Stimulated activated CD8-positive, alpha-beta memory T cell treated with anti-CD3 and anti-CD28 coated beads, Interleukin-7, amount 100 ng/mL, for 1 hour (primary cell): ENCODE measurements at places on chromosomes 11 and 22.

- DNase-seq, result no peak
Observed at GRCh38 chr22:19645905-19646304, 68.4 kb upstream of the SEPTIN5 start.

GRCh38 chr11:20238712-20239111, 78.4 kb upstream of the DBX1 start:
- DNase-seq, result no peak

DNA sequence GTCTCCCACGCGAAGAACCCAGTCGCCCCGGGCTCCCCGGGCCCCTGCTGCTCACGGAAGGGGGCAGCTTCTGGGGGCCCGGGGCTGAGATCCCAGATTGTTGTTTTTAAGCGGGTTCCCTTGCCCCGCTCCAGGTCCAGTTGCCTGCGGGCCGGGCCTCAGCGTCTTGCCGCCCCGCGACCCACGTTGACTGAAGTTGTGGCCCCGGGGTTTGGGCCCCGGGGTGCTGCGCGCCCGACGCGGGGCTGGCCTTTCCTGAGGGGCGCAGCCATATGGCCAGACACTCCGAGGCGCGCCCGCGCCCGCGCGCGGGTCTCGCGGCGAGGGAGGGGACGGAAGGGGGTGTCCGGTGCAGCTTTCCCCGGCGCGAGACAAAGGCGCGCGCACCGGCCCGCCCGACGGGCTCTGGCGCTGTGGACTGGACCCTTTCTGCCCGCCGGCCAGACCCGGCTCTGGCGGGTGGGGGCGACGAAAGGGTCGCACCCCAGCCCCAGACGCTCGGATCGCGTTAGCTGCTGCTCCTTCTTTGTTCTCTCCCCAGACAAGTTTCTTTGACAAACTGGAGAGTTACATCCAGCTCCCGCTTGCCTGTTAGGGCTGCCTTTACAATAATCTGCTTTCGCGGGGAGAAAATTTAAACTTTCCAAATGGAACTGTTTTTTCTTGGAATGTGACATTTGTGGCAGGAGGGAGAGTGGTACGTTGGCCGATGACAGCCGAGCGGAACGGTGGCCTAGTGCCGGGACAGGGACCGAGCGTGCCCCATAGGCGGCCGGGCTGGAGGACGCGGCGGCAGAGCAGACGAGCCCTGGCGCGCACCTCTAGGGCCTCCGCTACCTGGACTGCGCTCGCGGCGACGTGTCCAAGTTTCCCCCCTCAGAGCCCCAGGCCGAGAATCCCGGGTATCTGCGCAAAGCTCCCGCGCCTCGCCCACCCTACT, 716 bp downstream of the AMOTL1 start:
- DNase-seq, result no peak

- peak; percentile 48 for DNase-seq
Observed at GRCh38 chr11:65927904-65928397, 8.7 kb downstream of the DRAP1 start.

GRCh38 chr11:2375964-2376551, 1.1 kb upstream of the CD81 start:
- DNase-seq, result no peak

DNA sequence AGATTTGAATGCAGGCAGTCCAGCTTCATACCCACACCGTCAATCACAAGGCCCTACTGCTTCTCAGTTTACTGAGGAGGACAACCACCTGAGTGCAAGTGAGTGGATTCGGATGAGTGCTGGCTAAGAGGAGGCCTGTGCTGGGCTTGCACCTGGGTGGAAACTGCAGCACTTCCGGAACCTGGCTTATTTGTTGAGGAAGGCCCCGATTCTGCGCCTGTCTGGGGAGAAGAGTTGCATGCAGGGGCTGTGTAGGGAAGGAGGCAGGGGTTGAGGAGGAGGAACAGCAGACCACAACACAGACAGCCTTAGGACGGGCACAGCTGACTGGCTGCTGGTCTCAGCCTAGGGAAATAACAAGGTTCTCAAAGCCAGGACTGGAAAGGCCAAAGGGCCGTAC, 20.8 kb downstream of the ABTB2 start:
- no peak for DNase-seq

DNA sequence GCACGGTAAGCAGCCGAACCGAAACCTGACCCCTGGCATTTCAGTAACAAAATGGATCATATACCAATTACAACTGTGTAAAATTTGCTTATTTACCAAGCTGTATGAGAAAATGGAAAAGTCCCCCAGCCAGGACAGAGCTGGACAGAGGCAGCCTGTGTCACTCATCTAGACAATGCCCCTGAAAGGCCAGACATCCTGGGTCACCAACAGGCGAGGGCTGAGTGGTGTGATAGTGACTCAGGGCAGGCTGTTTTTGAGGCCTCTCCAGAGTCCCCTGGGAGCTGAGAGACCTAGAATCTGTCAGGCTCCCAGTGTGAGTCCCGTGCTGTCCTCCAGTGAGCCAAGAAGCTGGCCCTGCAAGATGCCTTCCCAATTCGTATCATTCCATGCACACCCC, 680.4 kb downstream of the TBC1D22A start:
- DNase-seq, result no peak

DNA sequence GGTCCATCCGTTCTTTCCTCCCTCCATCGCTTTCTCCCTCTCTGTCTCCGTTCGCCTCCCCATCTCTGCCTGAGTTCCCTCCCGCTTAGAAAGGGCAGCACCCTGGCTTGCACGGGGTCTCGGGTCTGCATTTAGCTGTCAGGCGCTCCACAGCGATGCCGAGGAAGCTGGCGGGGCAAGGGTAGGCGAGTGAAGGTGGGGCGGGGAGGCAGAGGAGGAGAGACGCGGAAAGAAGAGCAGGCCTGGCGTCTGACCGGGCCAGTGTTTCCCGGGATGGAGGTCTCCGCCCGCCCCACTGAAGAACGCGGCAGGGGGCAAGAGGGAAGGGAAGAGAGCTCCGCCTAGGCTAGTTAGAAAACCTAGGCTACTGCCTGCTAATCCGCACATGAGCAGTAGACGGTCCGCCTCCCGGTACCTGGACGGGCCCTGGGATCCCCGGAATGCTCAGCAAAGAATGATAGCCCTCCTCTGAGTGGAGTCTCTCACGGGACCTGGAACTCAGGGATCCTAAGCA, 3922.5 kb upstream of the OR11H1 start:
- no peak for DNase-seq

DNA sequence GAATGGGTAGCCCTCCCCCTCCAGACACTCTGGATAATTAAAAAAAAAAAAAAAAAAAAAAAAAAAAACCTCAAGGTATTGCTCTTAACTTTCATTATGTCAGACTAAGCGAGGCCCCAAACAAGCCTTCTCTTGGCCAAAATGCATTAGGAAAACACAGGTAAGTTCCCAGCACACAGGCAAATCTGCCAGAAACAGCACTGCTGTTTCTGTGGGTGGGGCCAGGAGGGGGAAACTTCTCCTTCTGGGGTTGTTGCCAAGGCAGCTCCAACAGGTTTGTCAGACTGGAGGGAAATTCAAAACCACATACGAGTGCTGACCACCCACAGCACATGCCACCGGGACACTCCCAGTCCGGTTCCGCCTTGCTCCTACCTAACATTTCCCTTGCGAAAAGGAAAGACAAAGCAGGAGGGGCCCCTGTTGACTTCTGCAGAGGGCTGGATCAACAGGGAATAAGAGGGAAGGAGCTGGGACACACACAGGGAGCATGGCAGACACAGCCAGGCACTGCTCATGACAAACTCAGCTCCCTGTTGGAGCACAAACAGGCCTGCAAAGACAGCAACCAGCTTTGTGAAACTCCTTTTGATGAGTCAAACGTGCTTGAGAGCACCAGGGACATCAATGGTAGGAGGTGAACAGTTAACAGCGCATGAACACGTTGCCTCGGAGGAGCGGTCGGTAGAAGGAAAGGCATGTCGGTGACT, 55.0 kb downstream of the MYH9 start:
- no peak for DNase-seq

GRCh38 chr11:30016588-30017363, at the start of gene KCNA4:
Gene KCNA4, minus strand, starts transcription at chr11:30017030. Its CDS starts 4,352 bp downstream, at chr11:30012678.
- no peak for DNase-seq

GRCh38 chr11:69889400-69890318, 70.4 kb upstream of the FGF3 start:
- DNase-seq, result no peak

DNA sequence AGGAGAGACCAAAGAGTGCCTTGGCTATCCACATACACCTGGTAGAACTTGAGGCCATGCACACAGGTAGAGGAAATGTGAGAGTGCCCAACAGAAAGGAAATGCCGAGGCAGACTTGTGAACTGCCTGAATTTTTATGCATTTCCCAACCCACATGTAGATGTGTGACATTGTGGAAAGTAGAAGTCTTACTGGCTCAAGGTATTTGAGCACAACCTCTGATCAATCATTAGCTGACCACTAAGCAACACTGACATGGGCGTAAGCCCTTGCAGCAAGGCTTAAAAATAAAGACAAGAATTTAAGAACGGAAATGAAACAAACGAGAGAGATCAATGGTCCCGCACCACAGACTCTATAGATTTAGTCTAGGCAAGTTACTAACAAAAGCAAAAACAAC, 62.6 kb downstream of the POLD3 start:
- no peak for DNase-seq

GRCh38 chr11:2256951-2257700, 13.3 kb downstream of the ASCL2 start:
- DNase-seq, result no peak

DNA sequence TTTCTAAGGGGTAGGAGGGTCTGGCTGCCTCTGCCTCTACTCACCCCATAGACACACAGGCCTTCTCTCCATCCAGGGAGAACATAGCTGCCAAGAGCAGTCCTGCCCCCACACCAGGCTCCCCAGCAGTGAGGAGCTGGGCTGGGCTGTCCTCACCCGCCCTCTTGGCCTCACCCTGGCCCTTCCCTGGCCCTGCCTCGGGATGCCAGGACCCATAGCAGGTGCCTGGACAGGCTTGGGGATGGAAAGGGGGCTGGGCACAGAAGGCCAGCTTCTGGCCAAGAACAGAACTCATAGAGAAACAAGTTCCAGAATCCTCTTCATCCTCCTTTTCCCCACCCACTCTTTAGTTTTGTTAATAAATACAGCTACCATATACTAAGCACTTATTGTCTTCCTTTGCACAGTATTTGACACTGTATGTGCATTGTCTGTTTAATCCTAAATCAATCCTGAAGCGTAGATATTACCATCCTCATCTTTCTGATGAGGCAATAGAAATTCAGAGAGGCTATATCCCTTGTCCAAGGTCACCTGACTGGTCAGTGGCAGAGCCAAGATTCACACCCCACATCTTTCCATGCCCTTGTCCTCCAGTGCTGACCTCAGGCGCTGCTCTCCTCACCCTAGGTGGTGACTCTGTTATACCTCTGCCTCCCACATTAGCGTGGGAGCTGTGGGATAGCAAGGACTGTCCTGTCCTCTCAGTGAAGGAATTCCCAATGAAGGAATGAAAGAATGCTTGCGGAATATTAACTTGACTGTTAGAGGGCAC, 22.0 kb upstream of the MYOD1 start:
- DNase-seq, result no peak

DNA sequence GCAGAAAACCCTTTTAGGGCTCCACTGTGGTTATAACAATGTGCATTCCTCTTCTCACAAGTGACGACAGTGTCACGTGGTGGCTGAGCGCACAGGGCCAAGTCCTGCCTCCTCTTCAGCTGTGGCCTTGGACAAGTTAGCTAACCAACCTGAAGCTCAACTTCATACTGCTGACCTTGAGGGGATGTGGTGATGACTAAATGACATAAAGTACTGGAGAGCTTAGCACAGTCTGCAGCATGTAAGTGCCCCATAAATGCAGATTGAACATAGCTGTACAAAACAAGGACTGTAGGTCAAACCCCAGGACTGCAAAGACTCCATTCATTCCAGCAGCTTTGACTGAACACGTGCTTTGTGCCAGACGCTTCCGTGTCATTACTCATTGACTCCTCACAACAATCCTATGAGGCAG, 20.1 kb upstream of the MRGPRX2 start:
- no peak for DNase-seq

DNA sequence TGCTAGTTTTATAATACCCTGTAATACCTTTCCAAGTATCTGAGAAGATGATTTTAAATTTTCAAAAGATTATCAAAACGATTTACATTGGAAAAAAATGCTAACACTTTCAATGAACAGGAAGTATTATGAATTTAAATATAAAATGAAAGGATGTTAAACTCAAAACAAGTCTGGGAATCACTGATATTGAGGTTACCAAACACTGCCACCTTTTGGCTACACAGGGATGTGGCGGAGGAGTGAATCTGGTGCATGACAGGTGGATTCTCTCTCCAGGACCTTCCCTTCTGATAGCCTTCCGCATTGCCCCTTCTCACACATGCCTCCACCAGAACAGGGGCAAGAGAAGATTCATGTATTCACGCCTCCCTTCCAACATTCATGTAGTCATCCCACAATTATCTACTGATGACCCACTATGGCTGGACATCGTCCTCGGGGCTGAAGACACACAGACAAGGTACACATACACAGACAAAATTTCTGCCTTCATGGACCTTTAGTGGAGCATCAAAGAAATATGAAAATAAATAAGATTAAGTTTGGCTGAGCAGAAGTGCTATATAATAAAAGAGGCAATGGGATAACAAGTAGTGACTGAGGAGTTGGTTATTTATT, 34.7 kb downstream of the ATG16L2 start:
- DNase-seq, result no peak

- no peak for DNase-seq
Observed at GRCh38 chr11:95767498-95767897, 22.1 kb downstream of the FAM76B start.

GRCh38 chr11:2653198-2653551, 46.6 kb downstream of the KCNQ1OT1 start:
- no peak for DNase-seq

DNA sequence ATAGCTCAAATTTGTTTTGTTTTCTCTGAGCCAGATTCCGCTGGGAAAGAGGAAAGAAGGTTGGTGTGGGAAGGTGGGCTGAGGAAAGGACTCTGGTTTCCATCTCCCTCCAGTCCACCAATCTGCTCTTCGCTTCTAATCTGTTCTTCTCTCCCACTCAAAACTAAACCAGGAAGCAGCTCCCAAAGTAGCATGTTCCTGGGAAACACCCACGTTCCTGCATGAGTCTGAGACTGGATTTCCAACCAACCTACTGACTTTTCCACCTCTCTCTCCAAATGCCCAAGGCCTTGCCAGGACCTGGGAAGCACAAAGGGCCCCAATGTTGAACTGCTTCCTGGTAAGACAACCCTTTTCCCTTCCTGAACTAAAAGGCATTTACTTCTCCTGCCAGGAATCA, 110.2 kb downstream of the WT1 start:
- no peak for DNase-seq

DNA sequence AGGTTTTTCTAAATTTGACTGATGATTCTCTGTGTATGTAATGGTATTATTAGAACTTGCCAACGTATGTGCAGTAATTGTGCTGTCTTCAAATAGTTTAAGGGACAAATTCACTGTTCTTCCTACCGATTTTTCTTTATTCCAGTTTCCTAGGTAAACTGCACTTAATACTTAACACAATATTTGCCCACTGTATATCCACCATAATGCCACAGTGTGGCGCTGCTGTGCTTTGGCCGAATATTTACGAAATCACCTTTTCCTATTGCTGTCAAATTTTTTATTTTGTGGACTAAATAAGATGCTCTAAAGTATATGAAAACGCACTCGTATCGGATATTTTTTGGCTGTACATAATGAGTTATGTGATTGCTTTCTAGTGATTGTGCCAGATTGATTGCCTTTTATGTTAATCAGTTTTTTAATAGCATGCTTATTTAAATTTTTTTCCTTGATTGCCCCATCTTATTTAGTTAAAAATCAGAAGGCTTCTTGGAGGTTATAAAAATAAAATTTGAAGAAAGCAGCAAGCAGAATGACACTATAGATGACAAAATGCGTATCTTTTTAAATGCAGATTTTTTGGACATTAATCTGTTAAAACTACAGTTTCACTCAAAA, 10.5 kb downstream of the AASDHPPT start:
- DNase-seq, result no peak

- no peak for DNase-seq
Observed at GRCh38 chr22:44143105-44143474, 37.6 kb upstream of the PARVG start.

GRCh38 chr11:69048031-69048693, 570 bp upstream of the TPCN2 start:
- no peak for DNase-seq
